Left kidney (tissue), 8 donors: ENCODE measurements at places on chromosomes 6 and 20. TPM values are rescaled to one million over a fixed set of nuclear protein-coding genes. Genes with fewer than 3 reads are reported as not detected.

Gene SOX12
- polyA plus RNA-seq, result 31.6 TPM

DNA sequence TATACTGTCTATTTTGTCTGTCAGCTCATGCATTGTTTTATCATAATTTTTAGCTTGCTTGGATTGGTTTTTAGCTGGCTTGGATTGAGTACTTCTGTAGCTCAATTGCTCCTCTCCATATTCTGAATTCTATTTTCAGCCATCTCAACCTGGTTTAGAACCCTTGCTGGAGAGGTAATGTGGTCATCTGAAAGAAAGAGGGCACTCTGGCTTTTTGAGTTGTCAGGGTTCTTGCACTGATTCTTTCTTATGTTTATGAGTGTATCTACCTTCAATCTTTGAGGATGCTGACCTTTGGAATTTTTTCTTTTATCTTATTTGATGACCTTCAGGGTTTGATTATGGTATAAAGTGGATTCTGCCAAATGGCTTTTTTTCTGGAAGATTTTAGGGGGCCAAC is 632.7 kb upstream of the ID4 start:
- DNase-seq, result no peak

DNA sequence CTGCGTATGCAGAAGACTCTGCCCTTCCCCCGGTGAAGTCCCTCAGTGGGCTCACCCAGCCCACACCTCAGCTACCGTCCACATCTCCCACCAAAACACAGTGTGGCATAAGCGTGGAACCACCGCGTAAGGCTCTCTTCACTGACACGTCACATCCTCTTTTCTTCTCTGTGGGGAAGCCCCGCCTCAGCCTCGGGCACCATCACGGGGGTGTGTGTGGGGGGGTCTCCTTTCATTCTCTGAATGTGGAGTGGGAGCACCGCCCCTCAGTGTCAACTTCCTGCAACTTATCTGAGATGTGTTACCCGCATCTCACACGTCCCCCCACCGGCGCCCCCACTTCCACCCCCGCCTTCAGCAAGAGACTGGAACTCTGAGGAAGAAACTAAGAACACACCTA is 388.4 kb upstream of the JARID2 start:
- DNase-seq, result no peak

- no peak for DNase-seq
These were observed 93.5 kb downstream of the ERMARD start for GRCh38 chr6:169844946-169845345.
